Renal pelvis (tissue), 12 donors: ENCODE measurements at places on chromosomes 7 and 10. TPM values are rescaled to one million over a fixed set of nuclear protein-coding genes. Genes with fewer than 3 reads are reported as not detected.

Gene TAX1BP1
- 118 TPM for polyA plus RNA-seq

GRCh38 chr10:5665373-5666007 lies 905 bp downstream of the ASB13 start:
- DNase-seq: no peak

Gene YKT6
- 77.7 TPM for polyA plus RNA-seq

Gene ANKRD61
- polyA plus RNA-seq: 2.8 TPM

GRCh38 chr10:45456233-45456632 lies 82.2 kb downstream of the ALOX5 start:
- no peak for DNase-seq

DNA sequence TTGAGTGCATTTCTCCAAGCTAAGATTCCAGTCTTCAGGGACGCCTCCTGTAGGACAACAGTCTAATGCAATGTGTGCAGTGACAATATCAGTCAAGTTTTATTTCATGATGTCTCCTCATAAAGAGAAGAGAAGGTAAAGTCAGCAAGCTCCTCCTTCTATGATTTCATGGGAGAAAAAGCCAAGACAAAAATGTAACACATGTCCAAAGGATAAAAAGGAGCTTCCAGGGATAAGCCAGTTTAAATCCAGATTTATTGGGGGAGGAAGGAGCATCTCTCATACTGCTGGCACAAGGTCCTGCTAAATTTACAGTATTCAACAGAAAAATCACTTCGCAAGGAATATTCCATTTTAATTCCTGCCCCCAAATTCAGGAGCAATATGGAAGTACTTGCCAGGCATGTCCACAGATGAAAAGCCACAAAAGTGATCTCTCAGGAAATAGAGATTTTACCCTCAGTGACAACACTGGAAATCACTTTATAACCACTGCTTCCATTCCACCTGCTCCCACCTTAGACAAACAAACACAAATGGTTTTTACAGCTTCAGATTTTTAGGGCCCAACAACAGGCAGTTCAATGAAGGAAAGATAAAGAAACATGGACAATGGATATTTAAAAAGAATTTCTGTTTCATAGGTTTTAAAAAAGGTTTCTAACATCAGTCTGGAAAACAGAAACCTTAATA lies 677.5 kb upstream of the C7orf33 start:
- no peak for DNase-seq

Gene NKX2-3
- polyA plus RNA-seq: not detected

- DNase-seq: no peak
Observed at GRCh38 chr7:33702514-33703054, 202.8 kb upstream of the BMPER start.

DNA sequence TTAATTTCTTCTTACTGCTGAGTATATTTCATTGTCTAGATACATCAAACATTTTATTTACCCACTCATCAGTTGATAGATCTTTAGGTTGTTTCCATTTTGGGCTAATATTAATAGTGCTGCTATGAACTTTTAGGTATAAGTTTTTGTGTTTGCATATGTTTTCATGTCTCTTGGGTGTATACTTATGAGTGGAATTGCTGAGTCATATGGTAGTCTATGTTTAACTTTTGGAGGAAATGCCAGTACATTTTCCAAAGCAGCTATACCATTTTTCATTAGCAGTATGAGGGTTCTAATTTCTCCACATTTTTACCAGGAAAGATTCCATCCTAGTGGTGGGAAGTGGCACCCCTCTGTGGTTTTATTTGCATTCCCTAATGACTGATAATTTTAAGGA lies 101.1 kb downstream of the ANKRD30A start:
- no peak for DNase-seq

Gene MEIG1
- polyA plus RNA-seq: 1.1 TPM

GRCh38 chr10:5737352-5737751 lies 52.7 kb downstream of the TASOR2 start:
- peak; percentile 10 for DNase-seq

- DNase-seq: no peak
Observed at GRCh38 chr10:64863836-64864235, 1342.6 kb downstream of the REEP3 start.

Gene GHRHR
- 0.11 TPM for polyA plus RNA-seq

GRCh38 chr7:46747869-46748576 lies 827.0 kb upstream of the IGFBP3 start:
- no peak for DNase-seq

DNA sequence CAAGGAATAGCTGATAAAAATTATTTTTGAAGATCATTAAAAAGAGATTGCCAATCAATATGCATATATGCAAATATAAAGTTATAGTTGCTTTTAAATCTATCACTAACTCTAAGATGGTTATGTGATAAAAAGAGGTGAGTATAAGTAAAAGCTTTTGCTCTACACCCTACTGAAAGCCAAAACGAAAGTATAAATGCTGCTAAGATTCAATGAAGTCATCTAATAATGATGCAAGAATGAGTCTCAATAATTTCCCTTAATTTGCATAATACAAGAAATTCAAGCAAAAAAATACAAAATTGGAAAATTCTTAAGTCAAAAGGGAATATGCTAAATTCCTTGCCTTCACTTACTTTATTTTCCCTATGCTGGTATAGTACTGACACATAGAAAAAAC lies 75.2 kb downstream of the WAPL start:
- DNase-seq: no peak

Gene MINDY4
- polyA plus RNA-seq: 12.3 TPM

GRCh38 chr7:111027396-111027795 lies 63.5 kb upstream of the LRRN3 start:
- DNase-seq: no peak

DNA sequence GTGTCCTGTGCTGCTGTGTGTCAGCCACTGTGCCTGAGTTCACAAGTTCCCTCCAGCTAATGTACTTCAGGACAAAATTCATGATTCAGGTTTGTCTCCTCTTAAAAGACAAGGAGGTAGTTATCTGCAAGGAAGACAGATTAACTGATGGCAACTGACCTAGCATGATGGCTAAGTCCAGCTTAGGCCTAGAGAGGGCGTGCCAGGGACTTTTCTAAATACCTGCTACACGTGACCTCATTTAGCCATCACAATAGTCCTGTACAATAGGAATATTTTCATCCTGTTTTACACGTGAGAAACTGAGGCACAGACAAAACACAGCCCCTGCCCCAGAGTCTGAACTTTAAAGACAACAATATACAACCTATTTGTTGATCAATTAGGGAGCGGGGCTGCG lies 275.7 kb downstream of the XPNPEP1 start:
- no peak for DNase-seq

DNA sequence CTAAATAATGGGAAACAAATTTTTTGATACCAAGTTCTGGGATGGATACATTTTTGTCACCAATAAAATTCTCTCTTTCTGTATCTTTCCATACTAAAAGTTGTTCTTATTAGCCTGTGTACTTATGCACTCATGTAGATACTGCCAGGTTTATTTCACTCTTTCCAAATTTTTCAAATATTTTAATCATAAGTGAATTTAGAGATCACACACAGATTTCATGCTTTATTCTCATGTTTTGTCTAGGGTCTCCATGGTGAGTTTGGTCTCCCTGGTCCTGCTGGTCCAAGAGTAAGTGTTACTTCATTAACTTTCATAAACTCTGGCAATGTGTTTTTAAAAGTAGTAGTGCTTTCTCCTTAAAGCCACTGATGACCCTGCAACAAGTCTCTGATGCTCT lies 20.3 kb downstream of the COL1A2 start:
- DNase-seq: no peak

- DNase-seq: no peak
Observed at GRCh38 chr10:76581506-76582256, 1055.9 kb downstream of the KCNMA1 start.

Gene FBXL15
- polyA plus RNA-seq: 16.3 TPM

- no peak for DNase-seq
Observed at GRCh38 chr10:127447197-127447596, 101.9 kb upstream of the NPS start.
